ENCODE measurements at places on chromosomes 3 and 15. TPM values are rescaled to one million over a fixed set of nuclear protein-coding genes. Genes with fewer than 3 reads are reported as not detected.

C2CD4B gene
- 0.77 TPM for total RNA-seq

MUC4 gene
- not detected for total RNA-seq

GPR62 gene
- total RNA-seq = not detected

ATP10A gene
- 20.8 TPM for total RNA-seq

CCDC50 gene
- total RNA-seq = 86.2 TPM

ZNF80 gene
- total RNA-seq = not detected

SKOR1 gene
- under 0.01 TPM for total RNA-seq

CELF6 gene
- 0.43 TPM for total RNA-seq

RAB7A gene
- 67.8 TPM for total RNA-seq

GOLGA8S gene
- total RNA-seq = not detected

GOLGA8G gene
- total RNA-seq = not detected

KBTBD8 gene
- 1.6 TPM for total RNA-seq

BFSP2 gene
- not detected for total RNA-seq

RYR3 gene
- total RNA-seq = not detected

ACAD11 gene
- total RNA-seq = 14.9 TPM

SLC24A5 gene
- total RNA-seq = not detected

SHC4 gene
- 5.6 TPM for total RNA-seq

UACA gene
- total RNA-seq = 33.1 TPM

PAQR5 gene
- total RNA-seq = 0.17 TPM

MAP1A gene
- total RNA-seq = 25.5 TPM

STRIT1 gene
- not detected for total RNA-seq

PLSCR4 gene
- total RNA-seq = 162 TPM

BCL2A1 gene
- 0.12 TPM for total RNA-seq

PARP16 gene
- total RNA-seq = 7.8 TPM

SPATA12 gene
- total RNA-seq = not detected

STAB1 gene
- 1.4 TPM for total RNA-seq

SLC38A3 gene
- total RNA-seq = not detected

ZBBX gene
- total RNA-seq = not detected

BCL6 gene
- total RNA-seq = 34.6 TPM

Measured in pericardium fibroblast (primary cell).